ENCODE measurements at places on chromosomes 2 and 18.

DNA sequence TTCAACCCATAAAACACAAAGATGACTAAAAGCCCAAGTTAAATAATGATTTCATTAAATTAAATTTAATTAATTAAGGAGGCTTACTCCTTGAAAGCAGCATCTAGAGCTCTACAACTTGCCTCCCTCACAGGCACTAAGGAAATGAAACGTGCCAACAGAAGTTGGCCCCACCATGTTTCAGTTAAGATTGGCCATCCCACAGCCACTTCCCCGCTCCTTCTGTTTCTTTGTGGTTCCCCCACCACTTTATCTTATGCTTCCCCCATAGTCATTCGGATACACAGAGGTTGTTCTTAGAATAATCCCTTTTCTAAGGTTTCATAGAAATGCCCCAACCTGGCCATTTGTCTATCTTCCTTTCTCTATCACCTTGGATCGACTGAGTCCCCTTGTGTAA lies 101.6 kb upstream of the RIOK3 start:
- no peak for DNase-seq

GRCh38 chr18:56977309-56977708 lies 169.6 kb upstream of the BOD1L2 start:
- DNase-seq = no peak

DNA sequence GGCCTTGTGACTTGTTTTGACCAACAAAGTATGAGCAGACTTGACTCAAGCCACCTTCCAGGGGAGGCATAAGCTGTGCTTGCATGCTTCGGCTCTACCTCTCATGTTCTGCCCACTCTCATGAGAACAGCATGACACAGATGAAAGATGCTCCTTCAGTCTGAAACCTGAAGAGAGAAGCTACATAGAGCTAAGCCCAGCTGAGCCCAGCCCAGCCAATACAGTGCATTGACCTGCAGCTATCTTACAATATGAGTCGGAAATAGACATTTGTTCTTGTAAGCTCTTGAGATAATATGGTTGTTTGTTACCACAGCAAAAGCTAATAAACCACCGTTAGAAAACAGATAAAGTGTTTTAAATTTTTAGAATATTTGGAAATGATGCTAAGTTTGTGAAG lies 426.7 kb upstream of the PKDCC start:
- DNase-seq = no peak

GRCh38 chr2:181231151-181231550 lies 226.0 kb upstream of the ITGA4 start:
- DNase-seq = no peak

DNA sequence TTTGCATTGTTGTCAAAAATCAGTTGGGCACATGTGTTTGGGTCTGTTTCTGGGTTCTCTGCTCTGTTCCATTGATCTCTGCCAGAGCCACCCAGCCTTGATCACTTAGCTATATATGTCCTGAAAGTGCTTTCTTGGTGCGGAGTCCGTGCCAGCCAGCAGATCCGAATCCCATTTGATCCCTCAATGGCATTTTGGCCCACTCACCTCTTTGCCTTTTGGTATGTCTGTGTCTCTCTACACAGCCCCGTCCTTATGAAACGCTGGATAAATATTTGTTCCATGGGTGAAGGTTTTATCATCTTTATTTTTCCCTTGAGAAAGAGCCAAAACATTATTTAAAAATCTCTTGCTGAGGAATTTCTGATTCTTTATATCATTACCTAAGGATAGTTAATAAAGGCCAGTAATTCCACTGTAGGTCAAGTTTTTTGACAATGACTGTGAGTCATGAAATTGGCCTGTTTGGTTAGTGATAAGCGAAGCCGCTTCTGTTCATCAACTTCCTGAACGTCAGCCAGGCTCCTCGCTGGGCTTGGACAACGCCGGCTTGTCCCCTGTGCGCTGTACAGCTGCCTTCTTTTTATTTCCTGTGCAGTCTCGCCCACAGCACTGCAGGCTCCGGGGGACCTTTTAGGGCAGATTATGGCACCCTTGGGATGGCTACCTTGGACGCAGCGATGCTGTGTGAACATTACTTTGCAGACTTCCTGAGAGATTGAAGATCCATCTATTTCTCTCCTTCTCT lies 24.9 kb downstream of the MTCL1 start:
- no peak for DNase-seq

DNA sequence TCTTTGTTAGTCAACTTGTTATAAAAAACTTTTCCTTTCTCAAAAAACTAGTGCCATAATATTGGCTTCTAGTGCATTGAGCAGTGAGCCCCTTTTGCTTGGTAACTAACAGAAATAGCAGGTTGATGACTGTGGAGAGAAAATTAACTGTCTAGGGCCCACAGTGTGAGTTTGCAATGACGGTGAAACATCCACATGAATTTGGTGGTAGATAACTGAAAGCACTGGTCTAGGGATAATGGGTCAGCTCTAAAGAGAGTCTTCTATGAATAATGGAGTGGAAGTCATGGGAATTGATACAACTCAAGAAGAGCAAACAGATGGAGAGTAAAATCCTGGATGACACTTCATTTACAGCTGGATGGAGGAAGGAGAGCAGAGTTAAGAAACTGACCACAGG lies 245.4 kb downstream of the METTL4 start:
- DNase-seq = no peak

- DNase-seq = no peak
Observed at GRCh38 chr2:57656198-57656597, 390.4 kb upstream of the VRK2 start.

DNA sequence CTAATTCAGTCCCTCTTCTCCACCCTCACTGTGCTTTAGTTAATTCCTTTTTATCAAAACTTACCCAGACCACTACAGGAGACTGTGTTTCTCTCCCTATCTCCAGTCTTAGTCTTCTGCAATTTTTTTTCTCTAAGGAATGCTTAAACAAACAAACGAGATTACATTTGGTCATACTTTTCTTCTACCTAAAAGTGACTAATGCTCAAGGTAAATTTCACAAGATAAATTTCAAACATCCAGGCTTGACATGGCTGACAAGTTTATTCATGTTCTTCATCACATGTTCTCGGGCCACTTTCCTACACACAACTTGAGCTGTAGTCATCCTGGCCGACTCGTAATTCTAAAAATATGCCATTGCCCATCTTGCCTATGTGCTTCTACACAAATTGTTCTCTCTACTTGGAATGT lies 23.2 kb upstream of the ACSL3 start:
- DNase-seq = no peak

DNA sequence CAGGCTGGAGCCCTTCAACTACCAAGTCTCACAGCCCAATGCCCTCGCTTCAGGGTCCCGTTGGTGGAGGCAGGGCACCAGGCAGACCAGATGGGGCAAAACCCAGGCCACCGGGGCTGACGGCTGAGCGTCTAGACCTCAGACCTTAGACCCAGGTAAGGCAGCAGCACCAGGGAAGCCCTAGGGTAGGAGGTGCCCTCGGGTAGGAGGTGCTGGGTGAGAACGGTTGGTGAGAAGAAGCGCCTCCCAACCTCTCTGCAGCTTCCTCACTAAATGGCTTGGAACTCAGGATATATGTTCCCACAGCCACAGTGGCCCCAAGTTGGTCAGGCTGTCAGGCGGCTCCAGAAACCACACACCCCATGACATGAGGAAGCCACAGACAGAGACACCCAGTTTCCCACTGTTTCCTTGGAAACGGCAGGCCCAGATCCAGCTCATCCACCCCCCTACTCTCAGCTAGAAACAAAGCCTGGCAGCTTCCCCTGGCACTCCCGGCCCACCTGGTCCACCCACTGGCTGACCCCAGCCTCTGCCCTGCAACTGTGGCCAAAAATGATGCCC lies 13.1 kb upstream of the MLPH start:
- no peak for DNase-seq

DNA sequence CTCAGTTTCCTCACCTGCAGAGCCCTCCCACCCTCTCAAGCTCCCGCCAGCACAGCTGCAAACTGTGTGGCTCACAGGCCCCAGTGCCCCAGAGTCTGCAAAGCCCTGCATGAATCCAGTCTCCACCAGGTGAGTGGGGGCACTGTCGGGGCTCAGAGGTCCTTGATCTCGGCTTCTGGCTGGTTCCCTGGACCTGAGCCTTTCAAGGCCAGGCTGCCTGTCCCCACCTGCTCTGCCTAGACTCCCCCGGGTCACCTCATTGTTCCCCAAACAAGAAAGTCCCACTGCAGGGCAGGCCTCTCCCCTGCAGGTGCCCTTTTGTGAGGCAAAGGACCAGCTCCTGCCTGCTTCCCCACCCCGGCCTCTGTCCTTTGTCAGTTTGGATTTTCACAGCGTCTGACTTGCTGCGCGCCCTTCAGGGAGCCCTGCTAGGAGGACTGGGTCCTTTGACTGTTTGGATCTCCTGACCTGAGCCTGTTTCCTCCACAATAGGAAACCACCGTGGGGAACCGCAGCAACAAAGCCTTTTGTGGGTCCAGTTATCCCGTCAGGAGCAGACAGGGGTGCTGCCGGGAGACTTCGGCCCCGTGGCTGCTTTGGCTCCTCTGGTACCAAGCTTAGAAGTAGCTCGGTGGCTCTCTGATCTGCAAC lies 200.5 kb upstream of the HDAC4 start:
- DNase-seq = no peak

DNA sequence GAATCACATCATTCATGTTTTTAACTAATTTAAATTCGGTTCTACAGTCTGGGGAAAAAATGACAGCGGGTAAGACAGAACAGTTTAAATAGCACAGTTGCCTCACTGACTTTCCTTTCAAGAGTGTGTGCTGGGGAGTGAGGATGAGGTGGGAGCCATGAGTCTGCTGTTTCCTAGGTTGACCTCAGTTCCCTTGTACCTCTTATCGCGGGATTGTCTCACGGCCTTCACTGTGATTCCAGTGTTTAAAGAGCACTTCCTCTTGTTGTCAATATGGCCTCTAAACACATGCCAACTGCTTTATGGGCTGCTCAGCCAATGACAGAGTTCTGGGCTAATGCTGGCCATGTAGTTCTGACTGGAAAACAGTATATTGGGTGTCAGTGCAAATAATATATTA lies 41.6 kb upstream of the ALMS1 start:
- DNase-seq = no peak

DNA sequence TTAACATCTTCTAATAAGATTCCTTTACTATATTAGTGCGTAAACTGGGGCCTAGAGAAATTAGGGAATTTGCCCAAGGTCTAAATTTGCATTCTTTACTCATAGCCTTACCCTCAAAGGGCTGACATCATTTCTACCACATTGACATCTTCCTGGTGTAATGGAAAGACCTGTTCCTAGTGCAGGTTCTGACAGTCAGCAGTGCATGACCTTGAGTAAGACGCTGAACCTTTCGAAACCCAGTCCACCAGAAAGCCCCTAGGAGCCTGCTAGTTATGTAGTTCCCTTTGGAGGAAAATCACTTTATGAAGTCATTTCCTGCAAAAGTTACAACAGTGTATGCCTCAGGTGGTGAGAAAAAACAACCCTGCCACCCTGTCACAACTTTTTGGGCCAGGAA lies 388.3 kb downstream of the TNS1 start:
- no peak for DNase-seq

Data from stimulated activated CD8-positive, alpha-beta memory T cell treated with anti-CD3 and anti-CD28 coated beads, Interleukin-4, amount 100 ng/mL, for 24 hours (primary cell).